ENCODE measurements at places on chromosomes 1 and 21.

- DNase-seq = no peak
Measured at GRCh38 chr1:88979054-88979748, 13.2 kb downstream of the KYAT3 start.

DNA sequence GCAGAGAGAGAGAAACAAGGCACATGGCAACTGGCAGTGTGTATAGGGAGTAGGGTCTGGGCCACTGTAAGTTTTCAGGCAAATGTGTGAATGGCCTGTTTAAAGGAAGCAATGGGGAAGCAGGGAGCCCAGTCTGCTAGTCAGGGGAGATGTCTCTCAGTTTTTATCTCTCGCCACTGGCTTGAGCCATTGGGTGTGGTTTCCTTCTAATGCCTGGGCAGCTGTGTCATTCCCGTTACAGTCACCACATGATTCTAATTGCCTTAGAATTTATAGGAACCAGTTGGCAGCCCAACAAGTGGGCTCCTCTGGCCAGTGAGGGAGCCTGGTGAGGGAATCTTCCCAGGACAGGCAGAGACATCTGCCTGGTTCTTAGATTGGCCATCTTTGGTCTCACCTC, 182.4 kb downstream of the DISC1 start:
- DNase-seq = no peak

DNA sequence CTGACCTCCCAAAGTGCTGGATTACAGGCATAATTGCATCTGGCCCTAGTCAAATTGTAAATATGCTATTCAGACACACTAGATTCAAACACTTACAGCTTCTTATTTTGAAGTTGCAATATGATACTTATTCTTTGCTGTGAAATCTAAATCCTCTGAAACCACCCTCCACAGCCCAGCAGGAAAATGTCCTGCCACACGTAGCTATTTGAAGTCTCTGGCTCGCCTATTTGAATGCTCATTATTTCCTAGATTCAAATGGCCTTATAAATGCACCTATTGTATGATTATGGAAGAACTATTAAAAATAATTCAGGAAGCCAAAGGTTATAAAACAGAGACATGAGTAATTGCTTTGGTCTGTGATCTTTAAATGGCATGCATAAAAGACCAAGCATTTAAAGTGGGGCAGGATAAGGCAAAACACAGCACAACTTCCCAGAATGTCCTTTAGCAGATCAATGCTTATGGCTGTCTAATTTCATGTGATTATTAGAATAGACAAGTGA, 26.6 kb upstream of the FBXO28 start:
- DNase-seq = peak; percentile 85

DNA sequence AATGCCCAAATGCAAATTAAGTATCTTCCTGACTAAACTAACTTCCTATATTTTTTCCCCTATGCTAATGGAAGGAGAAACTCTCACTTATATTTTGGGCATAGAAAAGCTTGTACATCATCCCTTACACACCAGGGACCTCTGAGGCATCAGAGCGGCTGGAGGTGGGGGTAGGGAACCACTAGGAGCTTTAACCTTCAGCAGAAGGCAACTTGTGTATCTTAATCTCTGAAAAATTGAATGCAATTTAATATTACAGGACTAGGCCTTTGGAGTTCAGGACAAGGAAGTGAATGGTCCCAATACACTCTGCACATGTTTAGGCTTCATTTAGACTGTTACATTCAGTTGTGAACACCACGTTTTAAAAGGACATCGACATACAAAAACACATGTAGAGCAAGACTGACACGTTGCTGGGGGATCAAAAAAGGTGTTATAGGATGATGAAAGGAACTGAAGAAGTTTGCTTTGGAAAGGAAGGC, 85.9 kb downstream of the NAV1 start:
- no peak for DNase-seq

GRCh38 chr1:113253187-113253586, 137.1 kb upstream of the MAGI3 start:
- DNase-seq = no peak

GRCh38 chr1:225691377-225691776, 38.5 kb upstream of the ENAH start:
- no peak for DNase-seq

DNA sequence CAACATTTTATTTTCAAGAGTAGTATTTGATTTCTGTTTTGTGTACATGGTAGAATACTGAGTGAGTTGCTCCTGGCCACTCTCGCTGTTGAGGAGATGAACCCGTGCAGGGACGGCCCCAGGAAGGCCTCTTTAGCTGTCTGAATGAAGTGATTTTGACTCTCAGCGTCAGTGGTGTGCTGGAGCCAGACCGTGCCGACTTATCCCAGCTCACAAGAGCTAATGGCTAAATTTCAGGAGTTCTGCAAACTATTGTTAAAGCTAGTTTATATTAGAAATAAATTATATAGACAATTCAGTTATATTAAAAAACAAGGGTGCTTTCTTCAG, 111.2 kb upstream of the KIF26B start:
- no peak for DNase-seq

DNA sequence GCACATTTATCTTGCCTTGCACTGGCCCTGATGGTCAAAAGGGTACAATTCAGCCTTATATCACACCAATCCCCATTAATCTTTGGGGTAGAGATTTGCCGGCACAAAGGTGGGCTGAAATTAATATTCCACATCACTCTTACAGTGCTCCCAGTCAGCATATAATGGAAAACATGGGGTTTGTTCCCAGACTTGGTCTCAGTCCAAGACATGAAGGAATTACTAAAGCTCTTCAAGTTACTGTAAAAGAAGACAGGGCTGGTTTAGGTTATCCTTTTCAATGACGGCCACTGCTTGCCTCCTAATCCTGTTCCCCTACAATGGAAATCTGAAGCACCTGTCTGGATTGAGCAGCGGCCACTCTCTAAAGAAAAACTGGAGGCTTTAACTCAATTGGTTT, 160.7 kb downstream of the IER5 start:
- peak; percentile 64 for DNase-seq

GRCh38 chr1:118984086-118984721, 3.9 kb downstream of the TBX15 start:
- DNase-seq = no peak

GRCh38 chr1:1938613-1939295, 19.7 kb upstream of the TMEM52 start:
- no peak for DNase-seq

DNA sequence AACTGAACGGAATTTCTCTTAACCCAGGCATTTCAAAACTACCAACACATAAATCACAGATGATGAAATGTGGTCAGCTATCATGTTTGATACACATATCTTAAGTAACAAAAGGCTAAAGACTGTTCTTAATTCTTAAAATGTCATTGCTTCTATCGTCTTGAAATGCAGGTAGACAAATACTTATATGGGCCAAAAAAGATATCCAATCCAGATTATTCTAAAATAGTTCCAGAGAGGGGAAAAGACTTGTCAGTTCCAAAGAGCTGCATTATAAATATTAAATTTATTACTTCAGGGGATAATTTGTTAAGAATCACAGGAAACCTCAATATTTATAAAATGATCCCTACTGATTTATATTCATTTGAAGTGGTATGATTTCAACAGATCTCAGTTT, 259.4 kb downstream of the FAF1 start:
- DNase-seq = no peak

- no peak for DNase-seq
Measured at GRCh38 chr1:35505911-35506798, 51.0 kb downstream of the KIAA0319L start.

- no peak for DNase-seq
Measured at GRCh38 chr1:109131800-109132199, 17.9 kb downstream of the ELAPOR1 start.
